Stomach (tissue), 19 donors: ENCODE measurements at places on chromosomes 7 and 10. TPM values are rescaled to one million over a fixed set of nuclear protein-coding genes. Genes with fewer than 3 reads are reported as not detected.

DNA sequence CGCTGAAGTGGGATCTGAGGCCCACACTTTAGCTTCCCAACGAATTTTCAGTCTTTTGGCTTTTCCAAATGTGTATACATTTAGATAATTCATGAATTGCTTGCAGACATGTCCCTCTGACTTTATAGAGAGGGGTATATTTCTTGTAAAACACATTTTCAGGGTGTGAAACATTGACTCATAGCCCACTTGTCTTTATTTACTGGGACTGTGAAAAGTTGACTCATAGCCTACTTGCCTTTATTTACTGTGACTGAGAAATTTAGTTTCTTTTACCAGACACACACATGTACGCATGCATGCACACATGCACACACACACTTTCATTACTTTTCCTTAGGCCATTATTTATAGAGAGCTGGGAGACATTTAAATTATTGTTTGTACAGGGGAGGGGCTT lies 79.1 kb downstream of the VTI1A start:
- no peak overlapping the region for H3K4me3 ChIP-seq
- no peak overlapping the region for H3K27ac ChIP-seq

HYAL4 gene
- 0.78 TPM for polyA plus RNA-seq

DNA sequence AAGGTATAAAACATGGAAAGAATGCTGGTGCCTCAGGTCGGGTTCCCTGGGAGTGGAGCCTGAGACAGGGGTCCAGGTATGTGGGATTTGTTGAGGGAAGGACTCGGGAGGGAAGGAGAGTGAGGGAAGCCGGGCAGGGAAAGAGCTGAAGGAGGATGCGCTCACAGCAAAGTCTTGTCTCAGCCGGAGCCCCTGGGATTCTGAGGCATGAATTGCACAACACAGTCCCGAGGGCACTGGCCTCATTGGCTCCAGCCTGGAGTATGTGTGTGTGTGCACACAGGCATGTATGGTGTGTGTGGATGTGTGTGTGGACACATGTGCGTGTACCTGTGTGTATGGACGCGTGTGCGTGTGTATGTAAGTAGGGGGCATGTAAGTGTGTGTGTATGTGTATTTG lies 87.4 kb downstream of the WDFY4 start:
- no peaks in the 10 kb centered on the region for H3K36me3 ChIP-seq
- no peak for DNase-seq
- no peaks in the 10 kb centered on the region for H3K27me3 ChIP-seq

DNA sequence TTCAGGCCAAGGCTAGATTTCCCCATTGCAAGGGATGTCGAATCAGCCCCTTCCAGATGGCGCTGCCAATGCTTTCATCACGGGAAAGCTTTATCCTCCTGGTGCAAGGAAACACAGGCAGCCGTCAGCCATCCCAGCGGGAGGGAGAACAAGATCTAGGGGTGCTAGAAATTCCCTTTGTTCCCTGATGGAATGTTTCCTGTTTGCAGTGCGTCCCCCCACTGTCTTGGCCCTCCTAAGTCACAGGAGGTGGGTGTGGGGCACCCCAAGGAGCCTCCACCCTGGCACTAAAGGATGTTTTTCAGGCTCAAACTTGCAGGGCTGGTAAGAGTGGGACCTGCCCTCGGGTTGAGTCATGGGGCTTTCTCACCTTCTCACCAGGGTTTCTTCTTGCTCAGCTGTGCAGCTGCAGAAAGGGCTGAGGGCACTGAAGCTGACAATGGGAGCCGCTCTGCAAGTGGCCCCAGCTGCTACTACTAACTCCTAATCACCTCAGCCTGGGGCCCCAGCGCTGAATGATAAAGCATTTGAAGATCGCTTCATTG lies 103.6 kb downstream of the PRPF18 start:
- H3K36me3 ChIP-seq, result peaks cover 48% of the 10 kb centered on the region
- no peaks in the 10 kb centered on the region for H3K4me1 ChIP-seq
- DNase-seq, result no peak
- H3K4me3 ChIP-seq, result no peak overlapping the region
- no peak overlapping the region for H3K27ac ChIP-seq

GRCh38 chr10:102421757-102422512 lies 1.3 kb downstream of the FBXL15 start:
- peak; percentile 67 for DNase-seq
- H3K4me3 ChIP-seq, result peak overlapping the region; percentile 95
- peaks cover 24% of the 10 kb centered on the region for H3K36me3 ChIP-seq
- H3K27ac ChIP-seq, result peak overlapping the region; percentile 98
- peaks cover 57% of the 10 kb centered on the region for H3K4me1 ChIP-seq

- H3K27me3 ChIP-seq, result peaks cover 17% of the 10 kb centered on the region
- peak overlapping the region; percentile 48 for H3K4me3 ChIP-seq
- no peaks in the 10 kb centered on the region for H3K36me3 ChIP-seq
Measured at GRCh38 chr7:55255496-55256445, 109.4 kb upstream of the LANCL2 start.

HPS1 gene
- 30.7 TPM for polyA plus RNA-seq

DNA sequence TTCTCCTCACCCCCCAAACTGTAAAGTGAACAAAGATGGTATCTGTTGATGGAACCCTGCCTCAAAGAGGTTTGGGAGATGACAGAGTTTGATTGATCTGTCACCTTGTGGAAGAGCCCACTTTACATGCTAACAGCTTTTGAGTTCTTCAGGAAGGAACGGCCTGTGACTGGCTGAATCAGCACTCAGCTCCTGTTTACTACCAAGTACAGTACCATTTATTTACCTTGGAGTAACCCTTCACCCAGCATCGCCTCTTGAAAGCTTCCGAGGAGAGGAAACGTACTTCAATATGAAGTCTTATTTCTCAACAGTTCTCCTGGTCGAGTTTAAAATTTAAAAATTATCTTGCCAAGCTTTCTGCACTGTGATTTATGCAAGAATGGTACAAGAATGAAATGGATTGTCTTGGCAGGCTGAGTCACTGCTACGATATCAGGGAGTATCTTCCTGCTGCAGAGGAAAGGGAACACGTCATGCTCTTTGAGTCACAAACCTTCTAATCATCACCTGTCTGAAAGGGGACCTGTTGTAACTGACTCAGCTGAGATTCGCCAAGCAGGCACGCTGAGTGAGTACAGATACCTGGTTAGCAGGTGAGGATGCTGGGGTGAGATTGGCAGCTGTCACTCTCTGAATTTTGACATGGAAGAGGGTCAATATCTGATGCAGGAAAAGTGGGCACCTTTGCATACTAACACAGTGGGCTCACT lies 30.1 kb downstream of the KLF6 start:
- peaks cover 5% of the 10 kb centered on the region for H3K4me1 ChIP-seq
- no peak overlapping the region for H3K4me3 ChIP-seq

GRCh38 chr7:17094963-17095574 lies 203.4 kb upstream of the AHR start:
- H3K4me1 ChIP-seq, result peaks cover 18% of the 10 kb centered on the region
- H3K27me3 ChIP-seq, result no peaks in the 10 kb centered on the region
- H3K4me3 ChIP-seq, result no peak overlapping the region
- H3K27ac ChIP-seq, result no peak overlapping the region
- DNase-seq, result no peak

ADAM22 gene
- polyA plus RNA-seq, result 0.15 TPM

MBL2 gene
- not detected for polyA plus RNA-seq
